ENCODE measurements at places on chromosomes 16 and 17. TPM values are rescaled to one million over a fixed set of nuclear protein-coding genes. Genes with fewer than 3 reads are reported as not detected.

The UMOD gene
- not detected for total RNA-seq

The CLEC10A gene
- total RNA-seq: not detected

GRCh38 chr17:43373356-43373755 lies 25.4 kb upstream of the ARL4D start:
- no peak overlapping the region for H3K4me3 ChIP-seq
- DNase-seq: no peak
- H3K4me1 ChIP-seq: peaks cover 22% of the 10 kb centered on the region

DNA sequence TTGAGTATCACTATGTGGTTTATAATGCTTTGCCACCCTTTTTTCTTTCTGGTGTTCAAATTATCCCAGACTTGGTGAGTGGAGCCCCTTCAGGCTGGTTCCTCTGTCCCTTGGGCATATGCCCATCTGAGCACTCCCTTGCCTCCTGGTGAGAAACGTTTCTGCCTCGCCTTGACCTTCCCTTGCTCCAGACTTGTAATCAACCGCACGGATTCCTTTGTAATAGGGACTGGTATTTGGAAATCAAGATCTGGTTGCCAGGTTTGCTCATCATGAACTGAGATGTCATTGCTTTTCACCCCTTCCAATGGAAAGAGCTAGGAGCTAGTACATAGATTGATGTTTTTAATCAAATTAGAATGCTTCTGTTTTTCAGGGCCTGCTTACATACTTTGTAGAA lies 43.7 kb downstream of the SEC14L1 start:
- H3K4me1 ChIP-seq: peaks cover 52% of the 10 kb centered on the region
- H3K36me3 ChIP-seq: peaks cover 19% of the 10 kb centered on the region
- DNase-seq: no peak
- no peaks in the 10 kb centered on the region for H3K27me3 ChIP-seq
- H3K4me3 ChIP-seq: no peak overlapping the region

- DNase-seq: no peak
- peaks cover 3% of the 10 kb centered on the region for H3K27me3 ChIP-seq
- no peaks in the 10 kb centered on the region for H3K36me3 ChIP-seq
- no peaks in the 10 kb centered on the region for H3K4me1 ChIP-seq
- no peak overlapping the region for H3K27ac ChIP-seq
Observed at GRCh38 chr16:89084814-89085612, 8.6 kb upstream of the ACSF3 start.

DNA sequence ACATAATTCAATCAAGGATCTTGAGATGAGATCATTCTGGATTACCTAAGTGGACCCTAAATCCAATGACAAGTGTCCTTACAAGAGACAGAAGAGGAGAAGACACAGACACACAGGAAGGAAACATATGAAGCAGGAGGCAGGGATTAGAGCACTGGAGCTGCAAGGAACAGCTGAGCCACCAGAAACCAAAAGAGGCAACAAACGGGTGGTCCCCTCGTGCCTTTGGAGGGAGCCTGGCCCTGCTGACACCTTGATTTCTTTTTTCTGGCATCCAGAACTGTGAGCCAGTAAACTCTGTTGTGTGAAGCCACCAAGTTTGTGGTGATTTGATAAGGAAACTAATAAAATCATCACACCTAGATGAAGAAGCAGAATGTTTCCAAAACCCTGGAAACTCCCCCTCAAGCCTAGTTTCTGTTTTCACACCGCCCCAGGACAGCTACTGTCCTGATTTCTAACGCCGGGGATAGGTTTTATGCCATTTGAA lies 115.2 kb downstream of the PITPNC1 start:
- no peak for DNase-seq
- H3K27me3 ChIP-seq: no peaks in the 10 kb centered on the region
- peaks cover 11% of the 10 kb centered on the region for H3K4me1 ChIP-seq
- H3K36me3 ChIP-seq: peaks cover 8% of the 10 kb centered on the region

DNA sequence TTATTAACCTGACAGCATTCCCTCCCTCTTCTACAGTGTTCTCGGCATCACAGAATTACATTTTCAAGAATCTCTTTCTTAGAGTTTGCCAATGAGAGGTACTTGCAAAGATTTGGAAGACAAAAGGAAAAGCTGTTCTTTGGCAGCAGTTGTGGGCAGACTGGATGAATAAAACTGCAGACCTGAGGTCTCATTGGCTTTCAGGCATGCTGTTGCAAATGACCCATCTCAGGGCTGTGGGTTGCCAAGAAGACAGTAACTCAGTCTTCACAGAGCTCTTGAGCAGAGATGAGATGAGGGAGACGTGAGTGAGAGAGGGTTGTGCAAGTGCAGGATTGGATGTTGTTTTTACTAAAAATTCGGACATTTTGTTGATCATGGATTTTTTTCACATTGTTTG lies 11.3 kb upstream of the USP31 start:
- no peak overlapping the region for H3K27ac ChIP-seq
- peaks cover 7% of the 10 kb centered on the region for H3K4me1 ChIP-seq
- H3K36me3 ChIP-seq: no peaks in the 10 kb centered on the region
- no peak for DNase-seq
- H3K27me3 ChIP-seq: peaks cover 27% of the 10 kb centered on the region

DNA sequence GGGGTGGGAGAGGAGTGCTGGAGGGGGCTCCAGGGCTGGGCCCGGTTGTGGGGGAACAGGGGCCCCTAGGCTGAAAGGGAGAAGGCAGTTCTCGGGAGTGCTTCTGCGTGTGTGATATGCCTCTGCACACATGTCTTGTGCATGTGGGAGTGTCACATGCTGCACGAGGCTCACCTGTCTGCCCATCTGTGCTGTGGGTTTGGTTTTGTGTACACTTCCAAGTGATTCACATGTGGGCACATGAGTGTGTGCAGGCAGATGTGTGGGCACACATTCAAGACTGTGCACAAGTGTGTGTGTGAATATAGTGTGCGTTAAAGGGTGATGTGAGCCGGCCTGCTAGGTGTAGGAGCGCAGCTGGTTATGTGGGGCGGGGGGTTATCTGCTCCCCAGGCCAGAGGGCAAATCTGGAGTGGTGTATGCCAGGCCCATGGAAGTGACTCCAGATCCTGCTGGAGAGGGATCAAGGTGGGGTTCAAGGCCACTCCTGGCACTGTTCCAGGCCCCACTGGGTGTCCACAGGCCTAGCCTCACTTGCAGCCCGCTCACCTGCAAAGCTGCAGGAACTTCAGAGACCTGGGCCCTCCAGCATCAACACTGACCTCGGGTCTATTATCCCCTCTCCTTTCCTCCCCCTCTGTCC lies 3.8 kb upstream of the BAHCC1 start:
- H3K27me3 ChIP-seq: peaks cover 53% of the 10 kb centered on the region
- H3K4me1 ChIP-seq: peaks cover 11% of the 10 kb centered on the region
- peaks cover 3% of the 10 kb centered on the region for H3K36me3 ChIP-seq
- H3K4me3 ChIP-seq: no peak overlapping the region

The CLEC18C gene
- not detected for total RNA-seq

DNA sequence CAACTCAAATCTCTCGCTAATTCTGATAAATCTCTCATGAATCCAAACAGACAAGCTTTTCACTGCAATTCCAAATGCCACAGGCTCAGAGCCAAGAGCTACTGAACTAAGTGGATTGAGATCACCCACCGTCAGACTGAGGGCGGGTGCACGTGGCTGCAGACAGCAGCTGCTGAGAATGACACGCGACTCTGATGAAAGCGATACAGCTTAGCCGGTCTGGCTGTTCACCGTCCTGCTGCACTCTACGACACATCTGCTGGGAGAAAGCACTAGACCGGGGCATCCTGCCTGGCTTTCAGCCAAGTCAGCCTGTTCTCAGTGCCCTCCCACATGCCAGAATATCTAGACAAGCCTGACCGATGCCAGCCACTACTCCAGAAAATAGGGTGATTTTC lies 42.6 kb downstream of the KLHDC4 start:
- H3K27me3 ChIP-seq: no peaks in the 10 kb centered on the region
- DNase-seq: no peak
- H3K27ac ChIP-seq: no peak overlapping the region
- H3K4me1 ChIP-seq: peaks cover 9% of the 10 kb centered on the region
- H3K36me3 ChIP-seq: peaks cover 45% of the 10 kb centered on the region

GRCh38 chr16:64450177-64450576 lies 671.7 kb downstream of the CDH11 start:
- no peaks in the 10 kb centered on the region for H3K36me3 ChIP-seq
- H3K27me3 ChIP-seq: no peaks in the 10 kb centered on the region
- no peak overlapping the region for H3K27ac ChIP-seq
- DNase-seq: no peak

- no peak overlapping the region for H3K27ac ChIP-seq
- H3K27me3 ChIP-seq: peaks cover 2% of the 10 kb centered on the region
- H3K36me3 ChIP-seq: no peaks in the 10 kb centered on the region
- DNase-seq: no peak
- no peaks in the 10 kb centered on the region for H3K4me1 ChIP-seq
Observed at GRCh38 chr16:48091117-48091516, 64.7 kb downstream of the ABCC12 start.

GRCh38 chr17:1890758-1891450 lies 61.1 kb downstream of the RPA1 start:
- H3K27me3 ChIP-seq: no peaks in the 10 kb centered on the region
- peak overlapping the region; percentile 62 for H3K27ac ChIP-seq
- DNase-seq: no peak
- peaks cover 5% of the 10 kb centered on the region for H3K4me1 ChIP-seq
- H3K4me3 ChIP-seq: no peak overlapping the region
- peaks cover 56% of the 10 kb centered on the region for H3K36me3 ChIP-seq

The ASPA gene
- not detected for total RNA-seq

The TLK2 gene
- 42.7 TPM for total RNA-seq

DNA sequence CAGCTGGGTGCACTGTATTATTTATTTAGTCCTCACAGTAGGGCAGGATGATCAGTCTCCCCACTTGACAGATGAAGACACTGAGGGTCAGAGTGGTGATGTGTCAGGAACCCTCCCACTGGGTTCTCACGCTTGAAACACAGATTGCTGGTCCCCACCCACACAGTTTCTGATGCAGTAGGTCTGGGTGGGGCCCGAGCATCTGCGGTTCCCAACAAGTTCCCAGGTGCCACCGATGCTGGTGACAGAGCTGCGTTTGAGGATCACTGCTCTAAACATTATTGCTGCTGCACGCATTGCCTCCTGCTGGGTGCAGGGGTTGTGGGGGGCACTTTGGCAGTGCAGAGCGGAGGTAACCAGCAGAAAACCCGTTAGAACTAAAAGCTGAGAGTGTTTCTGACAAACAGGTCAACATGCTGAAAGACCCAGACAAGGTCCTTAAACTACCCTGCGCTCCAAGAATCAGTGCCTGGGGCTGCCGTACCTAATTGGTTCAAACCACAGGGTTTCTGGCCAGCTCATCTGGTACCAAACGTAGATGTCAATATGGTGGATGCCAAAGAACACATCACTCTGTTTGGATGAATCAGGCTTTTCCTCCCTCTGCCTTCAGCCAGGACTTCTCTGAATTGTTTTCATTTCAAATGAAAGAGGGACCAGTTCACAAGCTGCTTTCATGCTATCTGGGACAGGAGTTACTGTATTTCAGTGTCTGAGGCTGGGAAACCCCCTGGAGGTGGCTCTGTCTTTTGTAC lies 76.0 kb downstream of the ABCC1 start:
- peak overlapping the region; percentile 92 for H3K27ac ChIP-seq
- peaks cover 48% of the 10 kb centered on the region for H3K36me3 ChIP-seq
- peaks cover 41% of the 10 kb centered on the region for H3K4me1 ChIP-seq
- H3K4me3 ChIP-seq: peak overlapping the region; percentile 60

The C17orf67 gene
- 4.4 TPM for total RNA-seq

- peaks cover 8% of the 10 kb centered on the region for H3K4me1 ChIP-seq
- DNase-seq: no peak
- no peaks in the 10 kb centered on the region for H3K27me3 ChIP-seq
- H3K36me3 ChIP-seq: no peaks in the 10 kb centered on the region
- H3K4me3 ChIP-seq: no peak overlapping the region
Observed at GRCh38 chr17:20203761-20204263, 194.7 kb downstream of the SPECC1 start.

DNA sequence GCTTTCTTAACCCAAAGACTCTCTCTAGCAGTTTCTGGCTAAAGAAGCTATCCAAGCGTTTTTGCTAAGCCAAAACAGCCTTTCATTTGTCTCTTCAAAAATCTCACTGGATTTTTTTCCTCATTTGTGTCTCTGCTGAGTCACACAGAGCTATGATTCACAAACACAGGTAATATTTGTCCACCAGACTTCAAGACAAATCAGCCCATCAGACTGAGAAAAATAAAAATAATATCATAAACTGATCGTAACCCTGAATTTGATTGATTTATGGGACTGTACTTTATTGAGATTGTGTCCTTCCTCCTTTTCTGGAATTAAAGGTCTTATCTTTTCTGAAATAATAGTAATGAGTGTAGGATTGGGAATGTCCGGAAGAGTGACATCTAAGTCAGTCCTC lies 25.8 kb downstream of the TRIM16 start:
- no peak overlapping the region for H3K27ac ChIP-seq
- H3K27me3 ChIP-seq: no peaks in the 10 kb centered on the region
- H3K4me1 ChIP-seq: peaks cover 8% of the 10 kb centered on the region
- DNase-seq: no peak
- no peak overlapping the region for H3K4me3 ChIP-seq
- H3K36me3 ChIP-seq: peaks cover 9% of the 10 kb centered on the region
